HS-27A (cell line): ENCODE measurements at places on chromosomes 3 and 15.

GRCh38 chr15:91072161-91072560 lies 27.9 kb upstream of the SV2B start:
- DNase-seq: no peak

DNA sequence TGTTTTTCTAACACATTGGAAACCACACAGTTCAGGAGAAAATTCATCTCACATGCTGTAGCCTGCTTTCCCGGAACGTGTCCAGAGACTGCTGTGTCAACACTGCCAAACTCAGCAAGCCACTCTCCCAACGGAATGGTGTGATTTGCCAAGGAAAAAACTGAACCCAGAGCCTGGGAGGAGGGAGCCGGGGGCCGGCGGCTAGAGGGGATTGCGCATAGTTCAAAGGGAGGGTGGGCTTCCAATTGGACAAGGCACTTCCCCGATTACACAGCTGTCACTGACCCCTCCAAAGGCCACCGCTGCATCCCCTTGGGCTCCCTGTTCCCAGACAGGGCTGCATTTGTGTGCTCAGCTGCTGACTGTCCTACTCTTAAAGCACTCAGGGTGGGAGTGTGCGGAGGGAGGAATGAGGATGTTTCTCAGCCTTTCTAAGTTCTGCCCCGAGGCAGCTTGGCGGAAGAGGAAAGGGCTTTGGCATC lies 256.2 kb downstream of the ZNF621 start:
- DNase-seq: no peak

DNA sequence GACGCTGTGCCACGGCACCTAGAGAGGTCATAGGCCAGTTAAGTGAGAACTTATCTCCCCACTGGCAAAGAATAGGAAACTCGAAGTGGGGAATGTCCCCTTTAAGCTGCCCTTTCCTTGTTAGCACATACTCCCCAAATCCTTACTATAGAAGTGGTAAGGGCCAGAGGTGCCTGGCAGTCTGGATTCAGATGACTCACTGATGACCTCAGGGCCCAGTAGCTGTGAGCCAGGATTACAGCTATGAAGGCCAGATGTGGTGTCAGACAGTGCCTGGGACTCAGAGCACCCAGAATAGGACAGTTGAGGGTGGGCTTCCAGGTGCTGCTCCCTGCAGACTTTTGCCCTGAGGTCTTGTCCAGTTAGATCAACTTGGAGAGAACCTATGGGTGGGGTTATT lies 37.7 kb downstream of the PDIA5 start:
- peak; percentile 17 for DNase-seq

DNA sequence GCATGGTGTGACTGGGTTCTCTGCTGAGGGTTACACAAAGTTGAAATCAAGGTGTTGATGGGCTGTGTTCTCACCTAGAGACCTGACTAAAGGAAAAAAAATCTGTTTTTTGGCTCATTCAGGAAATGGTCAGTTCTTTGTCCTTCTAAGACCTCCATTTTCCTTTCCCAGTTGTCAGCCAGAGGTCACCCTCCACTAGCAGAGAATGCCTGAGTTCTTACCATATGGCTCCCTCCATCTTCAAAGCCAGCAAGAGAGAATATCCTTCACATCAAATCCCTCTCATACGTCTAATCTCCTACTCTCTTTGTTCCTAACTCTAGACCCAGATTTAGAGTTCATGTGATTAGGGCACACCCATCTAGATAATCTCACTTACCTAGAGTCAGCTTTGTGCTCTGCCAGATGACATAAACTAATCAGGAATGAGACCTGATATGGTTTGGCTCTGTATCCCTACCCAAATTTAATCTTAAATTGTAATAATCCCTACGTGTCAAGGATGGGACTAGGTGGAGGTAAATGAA lies 19.4 kb downstream of the ANKRD28 start:
- no peak for DNase-seq

GRCh38 chr15:70286113-70286806 lies 188.5 kb upstream of the TLE3 start:
- DNase-seq: no peak

GRCh38 chr3:162337630-162338029 lies 841.0 kb downstream of the OTOL1 start:
- no peak for DNase-seq

DNA sequence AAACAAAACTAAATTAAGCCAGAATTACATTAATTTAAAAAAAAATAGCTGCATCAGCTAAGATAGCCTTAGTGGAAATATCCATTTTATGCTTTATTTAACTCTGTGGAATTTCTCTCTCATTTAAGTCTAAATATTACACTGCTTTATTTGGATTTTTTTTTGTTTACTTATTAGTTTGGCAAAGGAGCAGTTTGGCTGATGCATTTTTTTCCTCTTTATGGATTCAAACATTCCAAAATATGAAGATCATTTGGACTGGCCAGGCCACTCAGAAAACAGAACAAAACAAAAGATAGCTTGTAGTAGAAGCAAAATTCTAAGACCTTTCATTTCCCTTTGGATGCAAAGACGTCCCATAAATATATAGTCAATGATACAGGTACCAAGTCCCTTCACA lies 707.3 kb upstream of the UBE2E2 start:
- DNase-seq: no peak

DNA sequence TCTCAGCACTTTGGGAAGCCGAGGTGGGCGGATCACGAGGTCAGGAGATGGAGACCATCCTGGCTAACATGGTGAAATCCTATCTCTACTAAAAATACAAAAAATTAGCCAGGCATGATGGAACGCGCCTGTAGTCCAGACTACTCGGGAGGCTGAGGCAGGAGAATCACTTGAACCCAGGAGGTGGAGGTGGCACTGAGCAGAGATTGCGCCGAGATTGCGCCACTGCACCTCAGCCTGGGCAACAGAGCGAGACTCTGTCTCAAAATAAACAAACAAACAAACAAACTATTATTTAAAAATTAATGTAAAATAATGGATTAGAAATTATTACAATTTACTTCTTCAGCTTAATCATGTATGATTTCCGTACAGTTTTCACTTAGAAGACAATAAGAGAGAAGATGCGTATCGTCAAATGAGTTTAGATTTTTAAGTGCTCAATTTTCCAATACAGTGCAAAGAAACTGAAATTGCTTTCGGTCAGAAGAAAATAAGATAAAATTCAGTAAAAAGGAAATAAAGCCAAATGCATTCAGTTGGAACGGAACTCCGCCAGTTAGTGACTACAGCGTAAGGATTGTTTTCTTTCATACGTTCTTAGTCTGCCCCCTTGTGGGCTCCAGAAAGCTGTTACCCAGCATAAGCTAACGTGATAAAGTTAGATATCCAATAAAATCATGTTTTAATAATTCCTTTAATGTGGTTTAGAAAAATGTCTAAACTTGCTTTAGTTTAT lies 24.8 kb downstream of the AADAC start:
- DNase-seq: no peak

DNA sequence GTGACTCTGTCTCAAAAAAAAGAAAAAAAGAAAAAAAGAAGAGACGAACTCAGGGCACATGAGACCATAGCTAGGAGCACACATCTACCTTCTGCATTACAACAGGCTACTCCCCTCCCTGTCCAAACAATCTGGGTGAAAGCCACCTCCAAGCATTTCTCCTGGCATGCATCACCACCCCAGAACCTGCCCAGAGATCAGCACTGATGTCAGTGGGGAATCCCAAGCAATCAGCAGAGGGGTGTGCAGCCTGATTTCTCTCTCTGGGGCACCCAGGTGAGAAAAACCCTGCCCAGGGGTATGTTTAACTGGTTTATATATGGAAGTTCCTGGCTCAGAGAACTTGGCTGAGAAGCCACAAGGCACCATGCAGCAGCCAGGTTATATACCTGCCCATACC lies 59.4 kb downstream of the CDC25A start:
- no peak for DNase-seq

DNA sequence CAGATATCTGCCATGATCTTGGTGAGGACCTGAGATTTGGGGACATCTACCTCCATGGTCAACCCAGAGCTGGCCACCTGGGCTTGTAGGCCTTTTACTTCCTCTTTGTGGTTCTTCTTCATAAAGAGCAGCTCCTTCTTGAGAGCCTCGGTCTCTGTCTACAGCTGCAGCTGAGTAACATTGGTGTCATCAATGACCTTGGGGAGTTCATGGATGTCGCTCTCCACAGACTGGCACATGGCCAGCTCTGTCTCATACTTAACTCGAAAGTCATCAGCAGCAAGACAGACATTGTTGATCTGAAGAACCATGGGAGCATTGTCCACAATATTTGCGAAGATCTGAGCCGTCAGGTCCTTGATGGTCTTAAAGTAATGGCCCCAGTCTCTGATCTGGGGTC lies 15.7 kb upstream of the RASA2 start:
- DNase-seq: no peak

DNA sequence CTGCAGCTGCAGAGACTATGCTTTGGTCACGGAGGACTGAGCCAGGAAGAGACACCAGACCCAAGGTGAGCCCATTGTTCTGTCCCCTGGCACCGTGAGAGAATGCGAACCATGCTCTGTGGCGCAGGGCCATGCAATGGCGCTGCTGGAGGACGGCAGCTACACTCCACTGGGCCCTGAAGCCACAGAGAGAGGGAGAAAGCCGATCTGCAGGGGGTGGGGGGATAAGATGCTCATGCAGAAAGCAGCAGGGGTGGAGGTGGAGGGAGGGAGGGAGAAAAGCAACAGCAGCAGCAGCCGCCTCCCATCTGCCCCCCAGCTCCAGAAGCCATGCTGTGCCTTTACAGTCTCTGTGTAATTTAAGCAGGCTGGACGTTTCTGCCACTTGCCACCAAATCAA lies 5.3 kb downstream of the BDH1 start:
- no peak for DNase-seq

GRCh38 chr15:85388566-85389305 lies 8.3 kb downstream of the AKAP13 start:
- no peak for DNase-seq

- DNase-seq: no peak
Observed at GRCh38 chr15:62026487-62027262, 33.6 kb downstream of the VPS13C start.

DNA sequence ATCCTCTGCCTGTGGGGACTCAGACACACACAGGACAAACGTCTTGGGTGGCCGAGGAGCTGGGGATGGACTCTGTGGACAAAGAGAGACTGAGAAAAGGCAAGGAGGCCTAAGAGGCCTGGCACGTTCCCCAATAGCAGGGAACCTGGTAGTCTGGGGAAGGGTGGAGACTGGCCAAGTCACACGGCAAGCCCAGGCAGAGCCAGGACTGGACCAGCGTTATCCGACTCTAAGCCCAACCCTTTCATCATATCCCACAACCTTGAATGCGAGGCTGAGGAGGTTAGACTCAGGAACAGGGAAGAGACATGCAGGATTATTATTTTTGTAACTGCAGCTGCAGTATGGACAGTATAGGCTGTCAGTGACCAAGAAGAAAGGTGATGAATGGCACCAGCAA lies 53.4 kb downstream of the SLC6A11 start:
- DNase-seq: no peak

DNA sequence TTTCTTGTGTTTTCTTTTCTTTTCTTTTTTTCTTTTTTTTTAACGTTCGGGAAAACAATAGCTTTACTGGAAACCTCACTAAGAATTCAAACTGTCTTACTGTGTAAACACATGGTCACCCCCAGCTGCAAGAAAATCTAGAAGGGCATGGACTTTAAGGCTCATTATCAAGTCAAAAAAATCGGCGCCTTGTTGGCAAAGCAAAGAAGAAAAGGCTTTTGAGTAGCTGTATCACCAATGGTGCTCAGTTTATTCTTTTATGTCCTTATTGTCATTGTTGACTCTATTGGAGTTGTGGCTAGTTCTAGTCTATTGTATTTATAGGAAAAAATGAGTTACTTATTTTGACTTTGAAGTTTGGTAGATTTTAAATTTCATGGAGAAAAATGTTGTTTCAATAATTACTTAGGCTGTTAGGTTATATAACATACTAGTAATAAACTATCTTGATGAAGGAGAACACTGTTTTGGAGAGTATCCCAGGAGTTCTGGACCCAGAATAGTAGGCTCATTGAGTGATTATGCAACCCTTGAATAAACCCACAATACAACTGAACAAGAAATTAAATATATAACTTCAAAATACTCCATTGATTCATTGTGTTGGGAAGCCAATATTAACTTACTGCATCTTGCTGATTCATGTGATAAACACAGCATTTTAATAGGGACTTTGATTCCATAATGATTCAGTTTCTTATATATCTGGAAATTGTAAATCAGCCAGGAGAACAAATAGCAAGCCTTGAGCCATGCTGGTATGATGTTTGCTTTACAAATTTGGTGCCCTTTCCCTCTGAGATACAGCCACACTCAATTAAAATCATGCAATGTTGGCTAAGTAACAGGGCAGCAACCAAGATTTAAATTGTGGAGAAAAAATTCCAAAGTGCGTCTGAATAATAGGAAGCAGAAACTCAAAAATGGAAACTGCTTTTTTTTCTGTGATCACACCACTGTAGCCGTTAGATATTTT lies 27.8 kb upstream of the GOLIM4 start:
- DNase-seq: no peak

DNA sequence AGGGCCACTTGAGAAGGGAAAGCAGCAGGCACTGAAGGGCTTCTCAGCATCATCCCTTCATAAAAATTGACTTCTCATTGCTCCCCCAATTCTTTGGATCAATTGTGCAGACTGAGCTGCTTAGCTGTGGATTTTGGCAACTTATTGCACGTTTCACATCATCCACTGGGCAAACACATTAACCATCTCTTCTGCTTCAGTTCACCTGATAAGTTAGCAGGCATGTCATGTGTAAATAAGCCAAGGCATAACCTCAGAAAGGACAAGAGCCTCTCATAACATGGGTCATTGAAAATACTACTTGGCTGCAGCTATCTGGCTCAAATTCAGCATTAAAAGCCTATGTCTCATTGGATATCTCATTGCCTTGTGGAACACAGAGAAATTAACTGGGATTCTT lies 366.5 kb downstream of the LRRC3B start:
- DNase-seq: no peak

DNA sequence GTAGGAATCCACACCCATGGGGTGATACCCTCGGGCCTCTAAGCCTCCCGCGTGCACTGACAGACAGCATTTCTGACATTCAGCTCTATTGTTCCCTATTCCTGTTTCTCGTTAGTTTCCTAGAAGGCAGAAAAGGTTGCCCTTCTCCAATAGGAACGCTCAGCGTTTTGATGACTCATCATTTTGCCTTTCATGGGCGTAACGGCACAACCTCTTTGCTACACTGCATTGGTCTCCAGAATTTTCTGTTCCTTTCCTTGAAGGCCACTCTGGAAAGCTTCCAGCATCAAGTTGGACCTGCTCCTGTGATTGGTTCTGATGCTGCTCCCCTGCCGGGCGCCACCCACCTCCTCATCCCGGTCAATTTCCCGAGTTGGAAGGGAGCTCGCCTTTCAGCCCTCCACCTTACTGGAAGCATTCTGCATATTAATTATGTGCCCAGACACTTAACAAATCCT lies 13.0 kb upstream of the TNK2 start:
- no peak for DNase-seq

- DNase-seq: no peak
Observed at GRCh38 chr15:81747482-81747881, 298.3 kb downstream of the MEX3B start.

DNA sequence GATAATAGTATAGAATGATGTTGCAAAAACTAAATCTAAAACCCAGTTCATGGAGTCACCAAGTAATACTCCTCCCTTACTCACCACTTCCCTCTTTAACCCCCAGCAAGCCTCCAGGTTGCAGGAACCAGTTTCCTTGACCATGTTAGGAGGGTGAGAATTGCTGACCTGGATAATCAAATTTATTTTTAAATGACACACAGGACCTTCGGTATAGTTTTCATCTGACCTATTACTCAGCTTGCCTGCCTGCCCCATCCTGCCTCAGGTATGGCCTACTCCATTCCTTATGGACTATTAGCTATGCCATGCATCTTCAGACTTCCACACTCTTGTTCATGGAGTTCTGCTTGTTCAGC lies 883 bp downstream of the RTP4 start:
- DNase-seq: no peak

- DNase-seq: peak; percentile 66
Observed at GRCh38 chr3:112560721-112561483, 860 bp downstream of the ATG3 start.
